Muscle of arm (tissue), 14 donors: ENCODE measurements at places on chromosomes 11 and 22.

DNA sequence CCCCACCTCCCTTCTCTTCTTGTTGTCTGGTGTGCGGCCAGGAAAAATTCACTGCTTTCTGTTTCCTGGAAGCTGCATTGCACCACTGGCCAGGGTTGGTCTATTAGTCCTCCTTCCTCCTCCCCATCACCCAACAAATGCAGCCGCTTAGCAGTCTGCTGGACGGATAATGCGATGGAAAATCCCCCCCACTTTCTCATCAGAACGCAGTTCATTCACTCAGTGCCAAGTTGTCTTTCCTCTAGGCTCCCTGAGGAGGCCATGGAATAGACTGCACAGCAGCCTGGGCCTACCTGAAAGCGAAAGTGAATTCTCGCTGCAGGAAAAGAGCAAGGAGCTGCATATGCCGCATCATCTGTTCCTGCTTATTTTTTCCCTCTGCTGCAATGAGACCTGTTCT, 513.6 kb downstream of the METTL15 start:
- DNase-seq = peak; percentile 86

GRCh38 chr11:21888814-21889213, 304.1 kb upstream of the ANO5 start:
- DNase-seq = no peak

DNA sequence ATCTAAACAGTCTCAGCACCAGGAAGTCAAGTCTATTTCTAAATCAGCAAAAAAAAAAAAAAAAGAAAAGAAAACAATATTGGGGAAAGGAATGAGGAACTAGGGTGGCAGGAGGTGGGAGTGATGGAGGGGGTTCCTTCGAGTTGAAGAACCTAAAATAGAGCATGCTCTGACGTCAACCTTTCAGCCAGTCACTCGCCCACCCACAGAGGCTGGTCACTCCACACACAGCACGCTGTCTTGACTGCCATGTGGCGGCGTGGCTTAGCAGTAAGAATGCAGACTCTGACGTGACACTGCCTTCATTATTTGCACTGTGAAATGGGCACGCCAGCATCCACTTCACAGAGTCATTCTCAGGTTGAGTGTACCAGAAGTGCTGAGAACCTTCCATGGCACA, 48.3 kb downstream of the LARGE1 start:
- DNase-seq = no peak

DNA sequence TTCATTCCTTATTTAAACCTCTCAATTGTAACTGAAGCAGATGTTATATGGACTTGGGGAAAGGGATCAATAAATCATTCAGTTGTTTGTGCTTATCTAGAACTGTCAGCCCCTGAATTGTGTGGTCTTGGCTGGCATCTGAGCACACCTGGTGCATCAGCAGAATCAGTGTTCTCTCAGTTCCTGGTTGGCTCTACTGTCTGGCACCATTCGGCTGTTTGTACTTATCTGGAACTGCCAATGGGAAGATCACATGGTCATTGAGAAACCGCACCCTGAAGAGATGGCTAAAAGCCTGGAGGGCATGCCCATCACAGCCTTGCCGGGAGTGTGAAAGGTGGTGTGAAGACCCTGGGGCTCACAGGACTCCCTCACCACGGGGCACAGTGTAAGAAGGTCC, 37.1 kb upstream of the EHF start:
- no peak for DNase-seq

DNA sequence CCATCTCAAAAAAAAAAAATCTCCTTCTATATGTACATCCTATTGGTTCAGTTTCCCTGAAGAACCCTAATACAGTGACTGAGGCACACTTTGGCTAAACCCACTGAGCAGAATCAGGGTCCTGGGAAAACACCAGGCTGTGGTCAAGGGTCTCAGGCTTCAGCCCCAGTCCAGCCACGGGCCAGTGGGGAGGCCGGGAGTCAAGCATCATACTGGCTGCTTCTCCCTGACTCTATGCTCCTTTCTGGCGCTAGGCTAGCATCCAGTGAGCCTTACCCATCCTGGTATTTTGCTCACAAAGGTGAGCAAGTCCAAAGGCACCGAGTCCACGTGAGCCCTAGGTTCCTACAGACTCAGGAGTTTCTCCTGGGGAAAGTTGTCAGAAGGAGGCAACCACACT, 752.5 kb downstream of the BRD1 start:
- DNase-seq = no peak

DNA sequence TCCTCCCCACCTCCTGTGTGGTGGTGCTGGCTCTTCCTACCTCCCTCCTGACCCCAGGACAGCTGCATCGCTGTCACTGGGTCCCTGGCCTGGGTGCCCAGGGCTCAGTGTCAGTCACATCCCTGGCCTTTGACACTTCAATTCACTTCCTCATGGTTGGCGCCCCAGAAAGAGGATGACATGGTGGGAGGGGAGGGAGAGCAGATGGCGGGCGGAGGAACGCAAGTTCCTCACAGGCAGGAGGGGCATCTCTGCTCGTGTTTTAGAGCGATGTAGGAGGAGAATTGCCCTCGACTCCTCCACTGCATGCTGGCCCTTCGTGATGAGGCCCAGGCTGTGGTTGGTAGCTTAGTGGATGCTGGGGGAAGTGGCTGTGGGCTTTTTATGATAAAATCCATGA, 35.1 kb upstream of the KRTAP5-7 start:
- DNase-seq = no peak

DNA sequence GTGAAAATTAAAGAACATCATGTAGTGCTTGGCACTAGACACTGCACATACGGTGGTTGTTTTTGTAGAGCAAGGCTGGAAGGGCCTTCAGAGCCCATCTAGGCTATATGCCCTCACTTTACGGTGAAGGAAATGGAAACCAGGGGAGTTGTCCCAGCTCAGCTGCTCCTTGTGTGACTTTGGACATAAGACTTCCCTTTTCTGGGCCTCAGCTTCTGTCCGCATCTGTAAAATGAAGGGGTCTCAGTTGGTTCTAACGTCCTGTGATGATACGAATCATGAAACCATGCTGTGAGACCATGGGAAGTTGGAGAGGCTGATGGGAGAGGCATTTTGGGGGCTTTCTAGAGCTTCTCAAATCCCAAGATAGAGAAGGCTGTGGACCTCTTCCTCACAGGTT, 4.7 kb downstream of the KCNE3 start:
- no peak for DNase-seq

DNA sequence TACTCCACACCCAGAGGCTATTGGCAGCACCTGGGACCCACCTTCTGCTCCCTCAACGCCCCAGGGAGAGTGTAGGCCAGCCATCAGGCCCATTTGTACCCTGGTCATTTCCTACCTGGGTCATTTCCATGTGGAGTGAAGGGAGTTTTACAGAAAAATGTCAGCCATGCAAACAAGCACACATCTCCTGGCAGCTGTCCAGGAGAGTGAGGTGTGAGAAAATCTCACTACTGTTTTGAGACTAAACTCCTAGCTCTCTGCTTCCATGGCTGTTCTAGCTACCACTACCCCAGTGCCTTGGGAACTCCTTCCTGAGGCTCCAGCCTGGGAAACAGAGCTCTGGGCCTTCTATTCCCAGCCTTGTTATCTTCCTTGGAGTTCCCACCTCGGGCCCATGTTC, 2.8 kb upstream of the TMPRSS13 start:
- DNase-seq = no peak

DNA sequence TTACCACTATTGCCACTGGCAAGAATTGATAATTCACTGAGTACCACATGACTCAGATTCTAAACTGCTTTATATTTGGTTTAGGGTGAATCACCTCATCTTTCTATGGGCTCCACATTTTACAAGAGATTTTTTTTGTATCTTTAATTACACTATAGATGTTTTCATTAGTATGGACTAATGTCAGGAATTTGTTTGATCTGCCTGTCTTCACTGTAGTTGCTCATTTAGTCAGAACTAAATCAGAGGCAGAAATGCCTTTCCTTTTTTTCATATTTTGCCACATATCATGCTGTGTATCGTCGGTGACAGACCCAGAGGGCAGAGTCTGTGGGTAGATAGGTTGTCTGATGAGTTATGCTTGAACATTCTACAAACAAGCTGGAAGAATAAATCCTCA, 524.1 kb downstream of the METTL15 start:
- DNase-seq = no peak

DNA sequence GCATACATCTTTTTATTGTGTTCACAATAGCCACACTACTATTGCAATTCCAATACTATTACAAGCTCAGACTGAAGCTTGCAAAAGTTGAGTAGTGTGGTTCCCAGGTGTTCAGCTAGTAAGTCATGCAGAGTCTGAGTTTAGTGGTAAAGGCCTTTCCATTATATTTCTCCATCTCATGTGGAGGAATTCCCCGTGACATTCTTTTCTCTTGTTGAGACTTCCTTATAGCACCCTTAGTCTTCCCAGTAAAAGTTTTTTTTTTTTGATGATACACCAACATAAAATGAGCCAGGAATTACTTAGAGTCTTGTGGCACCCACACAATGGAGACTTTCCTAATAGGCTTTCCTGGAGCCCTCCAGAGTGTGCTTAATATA, 110.8 kb downstream of the UVRAG start:
- no peak for DNase-seq

- peak; percentile 56 for DNase-seq
Observed at GRCh38 chr11:17504330-17505107, 27.9 kb upstream of the ABCC8 start.

DNA sequence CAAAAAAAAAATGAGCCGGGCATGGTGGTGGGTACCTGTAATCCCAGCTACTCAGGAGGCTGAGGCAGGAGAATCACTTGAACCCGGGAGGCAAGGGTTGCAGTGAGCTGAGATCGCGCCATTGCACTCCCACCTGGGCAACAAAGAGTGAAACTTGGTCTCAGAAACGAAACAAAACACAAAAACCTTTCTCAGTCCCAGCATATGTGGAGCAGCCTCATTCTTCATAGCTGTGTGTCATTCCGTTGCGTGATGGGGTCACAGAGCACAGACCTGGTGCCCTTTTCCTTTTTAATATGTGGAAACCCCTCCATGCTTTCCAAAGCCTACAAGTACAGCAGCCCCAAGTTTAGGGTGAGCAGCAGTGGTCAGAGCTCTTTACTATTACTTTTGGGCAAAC, 13.7 kb downstream of the PEX26 start:
- DNase-seq = no peak

DNA sequence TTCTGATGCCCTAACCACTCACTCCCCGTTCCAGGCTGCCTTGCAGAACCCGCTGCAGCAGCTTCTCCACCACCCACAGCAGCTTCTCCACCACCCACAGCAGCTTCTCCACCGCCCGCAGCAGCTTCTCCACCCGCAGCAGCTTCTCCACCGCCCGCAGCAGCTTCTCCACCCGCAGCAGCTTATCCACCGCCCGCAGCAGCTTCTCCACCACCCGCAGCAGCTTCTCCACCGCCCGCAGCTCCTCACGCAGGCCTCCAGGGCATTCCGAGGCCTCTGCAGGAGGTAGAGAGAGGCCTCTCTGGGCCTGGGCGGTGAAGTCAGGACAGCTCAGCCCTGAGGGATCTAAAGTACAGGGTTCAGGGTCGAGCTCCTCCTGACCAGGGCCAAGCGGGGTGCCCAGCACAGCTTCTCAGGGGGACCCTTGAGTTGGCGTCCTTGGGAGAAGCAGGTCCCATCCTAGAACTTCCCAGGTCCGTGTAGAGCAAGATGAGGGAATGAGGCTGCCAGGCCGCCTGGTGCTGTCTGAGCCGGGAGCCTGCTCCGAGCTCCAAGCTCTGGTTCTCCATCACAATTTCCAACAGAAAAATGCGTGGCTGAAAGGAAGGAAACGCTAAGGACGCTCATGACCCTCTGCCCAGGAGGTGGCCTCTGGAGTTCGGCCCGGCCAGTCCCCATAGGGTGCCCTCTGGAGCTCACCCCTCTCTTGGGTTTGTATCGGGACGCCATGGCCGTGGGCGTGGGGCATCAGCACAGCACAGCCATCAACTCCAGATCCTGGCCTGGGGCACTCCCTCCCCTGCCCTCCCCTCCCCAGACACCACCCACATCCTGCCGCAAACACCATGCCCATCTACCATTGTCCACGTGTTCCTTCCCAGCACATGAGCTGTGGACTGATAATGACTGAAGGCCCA, 528.6 kb downstream of the BRD1 start:
- no peak for DNase-seq

DNA sequence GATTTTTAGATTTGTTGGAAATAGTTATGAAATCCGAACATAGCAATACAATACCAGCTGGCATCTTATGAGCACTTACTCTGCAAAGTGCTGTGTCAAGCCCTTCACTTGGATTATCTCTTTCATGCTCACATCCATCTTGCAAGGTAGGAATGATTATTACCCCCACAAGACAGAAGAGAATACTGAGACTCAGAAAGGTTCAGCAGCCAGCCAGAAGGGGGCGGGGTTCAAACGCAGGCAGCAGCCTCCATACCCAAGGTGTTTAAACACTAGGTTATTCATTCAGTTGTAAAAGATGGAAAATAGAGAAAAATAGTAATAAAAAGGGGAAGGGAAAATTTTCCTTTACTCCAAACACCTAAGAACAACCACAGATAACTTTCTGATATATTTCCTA, 158.5 kb downstream of the CCDC34 start:
- no peak for DNase-seq

DNA sequence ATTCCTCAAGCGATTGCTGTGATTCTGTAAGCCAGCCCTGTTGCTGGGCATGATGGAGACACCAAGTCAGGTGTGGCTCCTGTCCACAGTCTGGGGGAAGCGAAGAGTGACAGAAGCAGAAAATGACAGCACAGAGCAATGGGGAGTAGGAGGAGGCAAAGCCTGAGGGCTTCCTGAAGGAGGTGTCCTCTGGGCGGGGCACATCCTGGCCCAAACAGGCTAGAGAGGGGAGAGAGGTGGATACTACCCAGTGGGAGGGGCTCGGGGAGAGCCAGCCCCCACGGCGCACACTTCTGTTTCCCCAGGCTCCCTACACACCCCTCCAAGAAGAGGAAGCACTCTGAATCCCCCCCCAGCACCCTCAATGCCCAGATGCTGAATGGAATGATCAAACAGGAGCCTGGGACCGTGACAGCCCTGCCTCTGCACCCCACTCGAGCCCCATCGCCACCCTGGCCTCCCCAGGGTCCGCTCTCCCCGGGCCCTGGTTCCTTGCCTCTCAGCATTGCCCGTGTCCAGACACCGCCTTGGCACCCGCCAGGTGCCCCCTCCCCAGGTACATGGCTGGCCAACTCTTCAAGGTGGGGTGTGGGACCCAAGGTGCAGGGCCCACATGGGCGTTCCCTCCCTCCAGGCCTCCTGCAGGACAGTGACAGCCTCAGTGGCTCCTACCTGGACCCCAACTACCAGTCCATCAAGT, 18.9 kb downstream of the MYRF start:
- DNase-seq = no peak
